Activated CD4-positive, alpha-beta T cell treated with anti-CD3 and anti-CD28 coated beads for 36 hours (primary cell): ENCODE measurements at places on chromosomes 7 and 10. TPM values are rescaled to one million over a fixed set of nuclear protein-coding genes. Genes with fewer than 3 reads are reported as not detected.

Gene PCLO
- total RNA-seq: under 0.01 TPM

DNA sequence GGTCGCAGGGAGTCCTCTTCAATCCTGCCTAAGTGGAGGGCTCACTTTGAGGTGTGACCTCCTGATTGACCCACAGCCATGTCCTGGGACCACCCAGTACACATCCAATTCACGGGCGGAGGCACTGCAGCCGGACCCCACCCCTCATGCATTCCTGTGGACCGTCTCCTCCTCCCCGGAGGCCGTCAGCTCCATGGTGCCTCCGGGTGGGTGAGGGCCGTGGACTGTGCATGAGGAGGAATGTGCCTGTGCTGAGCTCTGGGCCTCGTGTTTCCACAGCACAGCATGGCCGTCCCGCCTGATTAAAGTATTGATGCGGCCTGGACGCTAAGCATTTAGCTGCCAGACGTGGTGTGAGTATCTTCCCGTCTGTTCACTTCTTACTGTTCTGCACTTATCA lies 52.8 kb downstream of the CFAP46 start:
- no peak for DNase-seq

- no peak for DNase-seq
Observed at GRCh38 chr7:36281945-36282717, 107.5 kb upstream of the ANLN start.

Gene C10orf120
- total RNA-seq: not detected

DNA sequence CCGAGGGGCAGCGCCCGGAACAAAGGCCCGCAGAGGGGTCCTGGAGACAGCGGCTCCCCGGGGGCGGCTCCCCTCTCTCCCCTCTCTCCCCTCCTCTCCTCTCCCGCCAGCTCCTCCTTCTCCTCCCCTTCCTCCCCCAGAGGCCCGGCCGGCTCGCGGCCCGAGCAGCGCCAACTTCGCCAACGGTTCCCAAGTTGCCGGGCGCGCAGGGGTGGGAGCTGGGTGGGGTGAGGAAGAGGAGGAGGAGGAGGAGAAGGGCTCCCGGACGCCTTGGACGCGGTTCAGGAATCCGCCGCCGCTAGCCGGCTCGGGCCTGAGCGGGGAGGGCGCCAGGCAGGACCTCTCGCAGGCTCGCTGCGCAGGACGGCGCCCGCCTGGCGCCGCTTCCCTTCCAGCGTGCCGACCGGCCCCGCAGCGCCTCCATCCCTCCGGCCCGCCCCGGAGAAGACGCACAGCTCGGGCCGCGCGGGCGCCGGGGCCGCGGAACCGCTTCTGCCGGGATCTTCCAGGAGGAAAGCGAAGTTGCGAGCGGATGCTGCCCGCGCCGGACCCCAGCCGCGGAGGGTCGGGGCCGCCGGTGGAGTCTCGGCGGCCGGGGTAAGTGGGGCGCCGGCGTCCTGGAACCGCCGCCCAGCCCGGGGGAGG lies at the start of gene CHST3:
Gene CHST3 (plus strand): TSS at position 298 of the 645 bp plus-strand sequence. CDS start 41,448 bp downstream, outside the sequence.
- DNase-seq: peak; percentile 34

DNA sequence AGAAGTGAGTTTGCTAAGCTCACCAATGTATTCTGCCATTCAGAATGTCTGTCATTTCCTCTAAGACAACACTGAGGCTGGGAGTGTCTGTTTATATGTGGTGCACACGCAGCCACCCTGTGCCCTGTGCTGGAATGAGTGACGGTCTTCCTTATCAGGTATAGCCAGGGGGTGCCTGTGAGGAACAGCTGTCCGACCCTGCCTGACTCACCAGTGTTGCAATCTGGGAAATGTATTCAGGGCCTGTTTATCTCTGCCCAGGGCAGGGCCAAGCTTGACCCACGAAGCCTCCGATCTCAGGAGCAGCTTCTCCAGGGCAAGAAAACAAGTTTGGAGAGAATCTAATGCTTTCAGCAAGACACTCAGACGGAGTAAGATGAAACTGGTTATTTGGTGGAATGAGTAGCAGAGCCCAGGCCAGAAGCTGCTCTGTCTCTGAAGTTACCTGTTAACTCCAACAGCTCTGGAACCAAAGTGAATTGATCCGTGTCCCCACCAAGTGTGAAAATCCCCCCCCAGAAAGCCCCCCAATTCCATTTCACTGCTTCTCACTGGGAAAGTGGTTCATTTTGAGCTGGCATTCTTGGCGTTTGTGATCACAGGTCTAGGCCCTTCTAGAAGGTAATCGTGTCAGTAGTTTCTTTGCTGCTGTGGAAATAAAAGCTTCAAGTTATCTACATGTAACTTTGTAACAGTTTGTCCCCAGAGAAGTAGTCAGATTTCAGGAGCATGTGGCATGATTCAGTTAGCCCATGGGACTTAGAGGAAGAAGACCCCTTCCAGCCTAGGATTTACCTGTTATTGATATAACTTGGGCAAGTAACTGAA lies 6.1 kb upstream of the UBE2H start:
- no peak for DNase-seq

- peak; percentile 84 for DNase-seq
Observed at GRCh38 chr10:14009371-14010100, 321.2 kb downstream of the FRMD4A start.

Gene PDLIM1
- total RNA-seq: 0.34 TPM

GRCh38 chr7:99665312-99666012 lies 14.3 kb downstream of the CYP3A5 start:
- peak; percentile 27 for DNase-seq

Gene ZNF398
- 10.5 TPM for total RNA-seq

Gene VAX1
- not detected for total RNA-seq

- no peak for DNase-seq
Observed at GRCh38 chr10:103013416-103013815, 95.3 kb downstream of the CNNM2 start.

Gene SYCE1
- total RNA-seq: 0.66 TPM

- DNase-seq: peak; percentile 97
Observed at GRCh38 chr7:134646425-134647305, at the start of gene BPGM. Gene BPGM (plus strand): TSS chr7:134646853. CDS start chr7:134661508, 14,655 bp downstream.

DNA sequence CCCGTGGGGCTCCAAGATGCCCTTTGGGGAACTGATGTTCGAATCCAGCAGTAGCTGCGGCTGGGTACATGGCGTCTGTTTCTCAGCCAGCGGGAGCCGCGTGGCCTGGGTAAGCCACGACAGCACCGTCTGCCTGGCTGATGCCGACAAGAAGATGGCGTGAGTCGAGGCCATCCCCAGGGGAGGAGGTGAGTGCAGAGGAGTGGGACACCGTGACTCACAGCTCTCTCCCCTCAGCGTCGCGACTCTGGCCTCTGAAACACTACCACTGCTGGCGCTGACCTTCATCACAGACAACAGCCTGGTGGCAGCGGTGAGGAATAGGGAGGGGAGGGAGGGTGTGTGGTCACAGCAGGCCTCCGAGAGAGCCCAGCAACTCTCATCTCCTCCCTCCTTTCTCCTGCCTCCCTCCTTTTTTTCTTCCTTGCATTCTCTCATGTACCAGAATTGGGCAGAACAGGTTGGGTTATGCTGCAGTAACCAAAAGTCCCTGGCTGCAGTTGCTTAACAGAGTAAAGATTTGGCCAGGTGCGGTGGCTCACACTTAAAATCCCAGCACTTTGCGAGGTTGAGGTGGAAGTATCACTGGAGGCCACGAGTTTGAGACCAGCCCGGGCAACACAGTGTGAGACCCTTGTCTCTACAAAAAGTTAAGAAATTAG lies 16.5 kb downstream of the ARPC1B start:
- DNase-seq: no peak

DNA sequence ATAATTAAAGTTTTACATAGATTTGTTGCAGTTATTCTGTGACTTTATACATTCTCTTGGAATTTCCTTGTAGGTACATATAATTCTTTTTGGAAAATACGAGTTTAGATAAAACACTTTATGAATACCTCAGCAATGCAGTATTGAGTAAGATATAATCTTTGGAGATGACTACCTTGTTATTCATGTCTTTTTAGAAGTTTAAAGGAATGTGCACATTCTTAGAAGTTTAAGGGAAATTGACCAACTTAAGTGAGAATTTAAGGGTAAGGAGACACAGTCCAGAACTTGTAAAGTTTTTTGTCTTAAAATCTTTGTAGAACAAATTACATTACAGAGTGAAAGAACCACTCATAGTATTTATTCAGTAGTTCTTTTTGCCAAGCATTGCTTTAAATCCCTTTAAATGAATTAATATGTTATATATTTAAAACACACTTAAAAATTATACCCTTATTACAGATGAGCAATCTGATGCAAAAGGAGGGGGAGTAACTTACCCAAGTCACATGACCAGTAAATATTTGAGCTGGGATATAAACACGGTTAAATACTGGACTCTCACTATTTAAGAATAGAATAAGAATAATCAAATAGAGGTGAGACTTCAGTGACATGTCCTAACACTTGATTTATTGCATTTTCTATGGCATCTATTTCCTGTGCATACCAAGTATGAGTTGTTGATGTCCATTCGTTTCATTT lies 139.5 kb upstream of the FERD3L start:
- DNase-seq: no peak
